Activated CD4-positive, alpha-beta T cell treated with anti-CD3 and anti-CD28 coated beads, Interleukin-2, amount 10 ng/mL, durations not matched to agents 7 days and 5 days (primary cell): ENCODE measurements at places on chromosomes 4 and X. TPM values are rescaled to one million over a fixed set of nuclear protein-coding genes. Genes with fewer than 3 reads are reported as not detected.

DNA sequence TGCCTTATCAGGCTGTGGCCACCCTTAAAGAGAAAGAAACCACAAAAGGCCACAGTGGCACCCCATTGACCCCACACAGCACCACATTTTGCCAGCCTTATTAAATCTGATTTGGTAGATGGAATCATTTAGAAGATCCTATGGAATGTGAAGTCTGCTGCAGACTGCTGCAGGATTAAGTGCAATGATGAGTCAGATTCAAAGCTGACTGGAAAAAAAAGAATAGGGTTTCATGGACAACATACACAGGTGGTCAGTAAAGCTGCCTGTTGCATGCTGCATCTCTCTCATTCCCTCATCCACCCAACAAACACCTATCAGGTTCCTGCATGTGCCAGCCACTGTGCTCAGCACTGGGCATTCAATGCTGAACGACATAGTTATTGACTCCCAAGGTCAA is 56.6 kb downstream of the CHST7 start:
- no peak for DNase-seq

The C4orf51 gene
- total RNA-seq = not detected

The SMIM31 gene
- total RNA-seq = not detected

- no peak for DNase-seq
Observed at GRCh38 chr4:183878251-183878970, 26.7 kb upstream of the STOX2 start.

The CXCL8 gene
- 0.19 TPM for total RNA-seq

DNA sequence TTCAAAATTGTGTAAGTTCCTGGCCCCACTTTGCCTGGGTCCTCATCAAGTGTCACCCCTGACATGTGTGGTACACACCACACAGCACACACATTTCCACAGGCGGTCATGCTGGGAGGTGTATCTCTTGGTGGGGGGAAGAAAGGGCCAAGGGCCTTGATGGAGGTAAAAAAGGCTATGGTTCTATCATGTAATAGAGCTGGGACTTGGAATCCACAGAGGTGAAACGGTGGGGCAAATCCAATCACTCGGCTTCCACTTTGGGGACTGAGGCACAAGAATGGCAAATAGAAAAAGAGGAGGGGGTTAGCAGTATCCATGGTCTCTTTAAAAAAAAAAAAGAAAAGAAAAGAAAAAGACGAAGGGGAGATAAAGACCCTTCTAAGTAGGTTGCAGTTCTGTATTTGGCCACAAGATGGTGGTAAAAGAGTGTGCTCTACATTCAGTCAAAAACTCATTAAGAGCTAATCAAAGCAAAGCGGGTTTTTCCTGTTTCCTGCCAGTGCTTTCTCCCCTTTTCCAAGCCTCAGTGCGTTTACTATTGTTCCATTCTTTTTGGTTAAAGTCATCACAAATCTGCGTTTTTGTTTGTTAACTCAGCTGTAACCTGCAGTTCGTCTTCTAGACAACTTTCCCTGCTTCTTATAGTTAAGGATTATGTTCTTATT is 37.0 kb upstream of the ATP6AP2 start:
- peak; percentile 16 for DNase-seq

The ARHGEF6 gene
- 97.2 TPM for total RNA-seq

The MAGEA9B gene
- total RNA-seq = not detected

The ESX1 gene
- total RNA-seq = not detected

DNA sequence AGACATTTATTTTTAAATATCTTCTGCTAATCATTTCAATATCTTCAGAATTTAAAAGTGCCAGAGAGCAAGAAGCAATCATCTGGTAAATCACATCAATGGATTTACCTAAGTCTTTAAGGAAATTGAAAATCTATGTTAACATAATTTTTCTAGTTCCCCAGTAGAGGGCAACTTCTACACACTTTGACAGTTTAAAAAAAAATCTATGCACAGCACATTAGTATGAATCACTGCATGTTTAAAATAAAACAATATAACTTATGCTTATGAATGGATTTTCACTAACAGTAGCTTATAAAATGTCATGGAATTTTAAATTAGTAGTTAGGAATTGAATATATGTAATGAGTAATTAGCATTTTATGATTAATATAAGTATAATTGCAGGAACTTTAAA is 126.5 kb downstream of the REELD1 start:
- no peak for DNase-seq

The PRDM8 gene
- 5.2 TPM for total RNA-seq

The TXK gene
- 42.0 TPM for total RNA-seq

The MAGEA3 gene
- total RNA-seq = not detected

GRCh38 chr4:2834001-2834921 is 9.4 kb upstream of the ADD1 start:
- DNase-seq = no peak

DNA sequence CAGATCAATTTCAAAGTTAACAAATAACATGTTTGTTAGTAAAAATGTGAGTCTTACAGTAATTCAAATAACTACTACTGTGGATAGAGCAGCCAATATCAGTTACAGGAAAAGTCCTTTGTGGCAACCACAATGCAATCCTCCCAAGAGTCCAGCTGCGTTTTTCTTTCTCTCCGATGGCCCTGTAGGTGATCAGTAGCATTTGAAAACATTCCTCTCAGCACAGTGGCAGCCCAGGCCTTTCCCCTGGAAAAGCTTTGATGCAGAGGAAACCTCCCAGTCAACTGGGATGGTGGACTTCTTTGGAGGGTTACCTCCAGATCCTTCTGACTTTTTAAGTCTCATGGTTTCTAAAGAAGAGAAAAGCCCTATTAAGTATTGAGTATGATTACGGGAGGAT is 18.0 kb upstream of the PDZD4 start:
- no peak for DNase-seq

DNA sequence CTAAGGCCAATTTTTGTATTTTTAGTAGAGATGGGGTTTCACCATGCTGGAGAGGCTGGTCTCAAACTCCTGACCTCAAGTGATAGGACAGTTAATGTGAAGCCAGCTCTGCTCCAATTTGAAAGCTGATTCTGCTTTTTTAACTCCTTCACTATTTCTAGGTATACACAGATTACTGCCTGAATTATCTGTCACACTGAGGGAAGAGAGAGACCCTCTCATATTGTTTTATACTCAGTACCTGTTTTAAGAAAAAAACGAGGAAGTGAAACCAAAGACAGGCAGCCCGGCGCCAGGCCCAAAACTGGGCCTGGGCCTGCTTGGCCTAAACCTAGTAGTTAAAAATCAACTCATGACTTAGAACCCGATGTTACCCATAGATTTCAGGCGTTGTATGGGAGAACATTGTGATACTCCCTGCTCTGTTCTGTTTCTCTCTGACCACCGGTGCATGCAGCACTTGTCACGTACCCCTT is 1601.5 kb upstream of the PCDH10 start:
- DNase-seq = no peak

The FGB gene
- total RNA-seq = not detected

- no peak for DNase-seq
Observed at GRCh38 chrX:134324359-134324758, 87.4 kb downstream of the CCDC160 start.

The MAB21L2 gene
- total RNA-seq = not detected

DNA sequence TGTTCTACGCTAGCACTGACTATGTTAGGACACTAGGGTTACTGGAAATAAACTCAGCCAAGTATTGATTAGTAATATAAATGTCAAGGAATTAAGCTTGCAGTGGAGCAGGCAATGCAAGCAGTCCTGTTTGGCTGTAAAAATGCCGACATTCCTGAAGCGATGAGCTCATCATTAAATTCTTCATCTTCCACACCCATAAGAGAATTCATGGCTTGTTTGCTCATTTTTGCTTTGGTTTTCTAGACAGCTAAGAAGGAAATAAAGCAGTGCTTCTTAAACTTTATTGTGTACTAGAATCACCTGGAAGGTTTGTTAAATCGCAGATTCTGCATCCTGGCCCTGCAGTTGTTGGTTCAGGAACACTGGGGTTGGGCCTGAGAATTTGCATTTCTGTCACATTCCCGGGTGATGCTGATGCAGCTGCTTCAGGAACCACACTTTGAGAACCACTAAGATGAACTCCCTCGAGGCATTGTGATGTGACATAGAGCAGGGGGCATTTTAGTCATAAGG is 17.8 kb downstream of the ANXA3 start:
- no peak for DNase-seq

- no peak for DNase-seq
Observed at GRCh38 chr4:48898733-48899431, 7.7 kb downstream of the OCIAD2 start.

DNA sequence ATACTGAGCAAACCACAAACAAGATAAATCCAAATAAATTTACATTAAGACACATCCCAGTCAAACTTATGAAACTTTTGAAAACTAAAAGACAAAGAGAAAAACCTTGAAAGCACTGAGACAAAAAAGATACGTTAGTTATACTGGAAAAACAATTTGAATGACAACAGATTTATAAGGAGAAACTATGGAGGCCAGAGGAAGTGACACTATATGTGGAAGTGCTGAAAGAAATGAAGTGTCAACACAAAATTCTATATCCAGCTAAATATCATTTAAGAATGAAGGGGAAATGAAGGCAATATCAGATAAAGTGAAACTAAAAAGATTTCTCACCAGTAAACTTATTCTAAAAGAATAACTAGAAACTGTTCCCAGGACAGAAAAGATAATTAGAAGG is 283.7 kb downstream of the RAPGEF2 start:
- DNase-seq = no peak

DNA sequence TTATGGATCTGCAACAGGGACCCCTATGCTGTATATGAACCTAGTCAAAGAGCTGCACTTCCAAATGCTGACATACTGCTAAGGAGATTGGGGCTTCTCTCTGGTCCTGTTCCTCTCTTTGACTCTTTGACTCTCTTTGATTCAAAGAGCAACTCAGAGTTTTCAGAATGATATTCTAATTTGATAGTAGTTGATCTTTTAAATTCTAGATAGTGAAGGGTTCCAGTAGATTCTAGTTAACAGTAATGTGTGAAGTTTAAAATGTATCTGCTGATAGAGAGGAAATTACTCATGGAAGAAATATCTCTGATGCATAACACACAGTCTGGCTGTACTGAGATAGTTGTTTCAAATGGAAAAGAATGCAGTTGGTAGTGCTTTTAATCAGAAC is 239.1 kb downstream of the RASL11B start:
- DNase-seq = no peak

The DNAAF6 gene
- total RNA-seq = not detected

GRCh38 chr4:138450546-138451275 is 208.6 kb upstream of the SLC7A11 start:
- no peak for DNase-seq

The WNK3 gene
- 0.07 TPM for total RNA-seq

- DNase-seq = no peak
Observed at GRCh38 chr4:39319676-39320075, 46.5 kb downstream of the RFC1 start.

The COL4A5 gene
- total RNA-seq = not detected

DNA sequence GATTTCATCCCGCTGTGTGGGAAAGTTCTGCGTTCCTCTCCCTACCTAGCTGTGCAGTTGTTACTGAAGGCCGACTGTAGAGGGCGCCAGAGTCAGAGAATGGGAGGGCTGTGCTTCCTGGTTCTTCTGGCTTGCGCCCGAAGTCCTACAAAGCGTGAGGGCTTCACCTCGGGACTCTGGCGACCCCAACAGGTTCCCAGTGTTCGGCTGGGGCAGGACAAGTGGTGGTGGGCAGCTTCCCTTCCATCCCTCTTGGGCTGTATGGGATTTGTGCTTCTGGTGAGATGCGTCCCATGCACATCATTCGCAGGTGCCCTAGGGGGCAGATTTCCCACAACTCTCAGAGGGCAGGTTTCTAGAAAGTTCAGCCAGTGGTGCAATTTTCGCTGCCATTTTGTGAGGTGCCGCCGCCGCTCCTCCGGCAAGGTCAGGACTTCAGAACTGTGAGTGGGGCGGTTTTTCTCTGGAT is 27.3 kb downstream of the CT45A1 start:
- peak; percentile 58 for DNase-seq

- DNase-seq = no peak
Observed at GRCh38 chrX:139290310-139290709, 240.2 kb upstream of the F9 start.

GRCh38 chrX:2664502-2664901 is 26.6 kb upstream of the CD99 start:
- DNase-seq = no peak

- DNase-seq = no peak
Observed at GRCh38 chr4:26052663-26053541, 138.9 kb downstream of the SMIM20 start.

The TEC gene
- 1.1 TPM for total RNA-seq

The TIGD4 gene
- 0.25 TPM for total RNA-seq

The MAGEA8 gene
- total RNA-seq = not detected
